ENCODE measurements at places on chromosomes 3 and 15.

GRCh38 chr3:9399746-9400145, 2.3 kb downstream of the SETD5 start:
- peak; percentile 33 for DNase-seq

DNA sequence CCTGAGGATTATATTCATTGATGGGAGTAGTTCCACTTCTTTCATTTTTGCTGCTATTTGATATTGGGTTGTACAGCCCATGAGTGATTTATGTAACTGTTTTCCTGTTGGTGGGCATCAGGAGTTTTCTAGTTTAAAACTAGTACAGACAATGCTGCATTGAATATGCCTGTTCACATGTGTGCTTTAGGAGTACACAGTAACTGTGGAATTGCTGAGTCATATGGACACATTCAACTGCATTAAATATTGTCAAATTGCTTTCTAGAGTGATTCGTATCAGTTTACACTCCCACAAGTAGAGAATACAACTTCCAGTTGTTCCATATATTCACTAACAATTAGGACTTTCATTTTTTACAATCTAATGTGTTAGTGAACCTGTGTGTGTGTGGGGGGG, 59.8 kb upstream of the THSD4 start:
- no peak for DNase-seq

DNA sequence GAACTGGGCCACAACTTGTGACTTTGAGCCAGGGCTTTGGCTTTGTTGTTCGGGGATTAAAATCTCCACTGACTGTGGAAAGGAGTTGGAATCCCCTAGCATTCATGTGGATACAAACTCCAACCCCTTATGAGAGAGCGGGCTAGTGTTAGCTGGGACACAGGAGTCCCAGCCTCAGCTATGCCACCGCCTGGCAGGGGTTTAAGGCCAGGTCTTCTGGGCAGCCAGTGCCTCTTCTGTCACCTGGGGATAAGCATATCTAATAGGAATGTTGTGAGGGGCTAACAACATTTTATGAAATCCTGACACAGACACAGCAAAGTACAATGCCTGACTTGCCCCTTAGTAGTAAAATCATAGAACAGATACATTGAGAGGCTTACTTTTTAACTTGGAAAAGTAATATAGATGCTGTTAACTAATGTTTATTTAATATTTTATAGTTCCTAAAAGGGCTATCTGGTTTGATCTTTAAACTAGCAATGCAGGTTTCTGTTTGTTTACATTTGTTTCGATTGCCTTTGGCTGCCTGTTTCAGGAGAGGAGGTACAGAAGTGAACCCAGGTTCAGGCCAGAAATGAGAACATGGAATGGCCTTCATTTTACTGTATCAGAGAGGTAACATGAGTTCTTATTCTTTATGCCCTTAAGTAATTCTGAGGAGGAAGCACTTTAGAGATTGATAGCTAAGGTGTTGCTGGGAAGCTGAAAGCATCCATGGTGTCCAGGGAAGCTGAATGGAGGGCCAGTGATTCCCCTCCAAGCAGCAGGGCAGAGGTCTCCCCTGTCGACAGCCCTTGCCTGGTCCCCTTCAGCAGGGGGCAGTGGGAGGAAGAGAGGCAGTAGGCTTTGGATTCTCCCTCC, 8.7 kb downstream of the GPR160 start:
- DNase-seq: no peak

- no peak for DNase-seq
Observed at GRCh38 chr3:72591522-72592421, 256.5 kb downstream of the SHQ1 start.
